Testis (tissue), 5 donors: ENCODE measurements at places on chromosomes 5 and 9.

DNA sequence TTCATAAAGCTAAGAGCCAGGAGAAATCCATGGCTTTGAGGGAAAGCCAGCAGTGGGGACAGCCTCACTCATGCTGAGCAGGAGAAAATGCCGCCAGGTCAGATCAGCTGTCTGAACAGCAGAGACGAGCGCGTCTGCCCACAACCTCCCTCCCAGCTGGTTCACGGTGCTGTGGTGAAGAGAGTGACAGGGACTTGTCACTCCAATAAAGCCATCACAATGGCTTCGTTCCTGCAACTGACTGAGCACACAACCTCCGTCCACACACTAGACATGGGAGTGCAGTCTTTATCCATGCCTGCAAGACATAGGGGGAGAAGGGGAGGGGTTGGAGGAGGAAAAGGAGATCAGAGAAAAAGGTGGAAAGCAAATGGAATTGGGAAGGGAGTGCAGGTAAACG lies 206.9 kb downstream of the GABBR2 start:
- DNase-seq, result no peak

GRCh38 chr9:13719446-13719845 lies 440.0 kb upstream of the MPDZ start:
- no peak for DNase-seq

GRCh38 chr9:9214066-9214465 lies 1398.7 kb downstream of the PTPRD start:
- DNase-seq, result no peak

DNA sequence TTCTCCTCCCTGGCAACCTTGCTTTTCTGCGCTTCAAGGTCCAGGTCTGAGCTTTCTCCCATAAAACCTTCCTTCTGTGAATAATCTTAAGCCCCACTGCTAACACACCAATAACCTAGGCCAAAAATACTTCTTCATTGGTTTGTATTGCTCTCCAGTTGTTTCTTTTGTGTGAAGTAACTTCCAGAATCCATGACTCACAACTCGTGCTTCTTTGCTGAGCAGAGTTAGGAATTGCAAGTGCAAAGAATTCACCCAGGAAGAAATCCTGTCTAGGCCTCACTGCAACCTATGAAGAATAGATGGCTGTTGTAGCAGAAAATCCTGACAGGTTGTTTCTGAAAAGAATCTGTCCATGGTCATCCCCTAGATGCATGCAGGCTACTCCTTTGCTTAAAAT lies 295.7 kb downstream of the MED10 start:
- DNase-seq, result no peak

- DNase-seq, result no peak
Measured at GRCh38 chr9:29793970-29794369, 2220.7 kb upstream of the C9orf72 start.

DNA sequence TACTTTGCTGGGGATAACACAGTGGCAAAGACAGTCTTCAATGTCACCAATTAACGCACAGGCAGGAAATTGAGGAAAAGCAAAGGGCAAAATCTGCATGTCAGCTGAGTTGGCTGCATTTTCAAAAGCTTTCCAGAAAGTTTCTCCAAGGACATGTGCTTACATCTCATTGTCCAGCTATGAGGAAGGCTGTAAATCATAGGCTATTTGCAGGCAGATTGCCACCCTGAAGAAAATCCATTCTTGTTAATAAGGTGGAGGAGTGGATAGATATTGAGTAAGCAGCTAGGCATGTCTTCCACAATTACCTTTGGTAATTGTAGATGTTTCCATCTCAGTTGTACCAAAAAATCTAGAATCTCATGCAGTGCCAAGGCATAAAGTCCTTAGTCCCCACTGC lies 278.0 kb upstream of the NUDT12 start:
- DNase-seq, result no peak

- no peak for DNase-seq
Measured at GRCh38 chr9:79562749-79563386, 8.9 kb upstream of the TLE4 start.

GRCh38 chr5:6069496-6070185 lies 308.7 kb downstream of the MED10 start:
- no peak for DNase-seq

GRCh38 chr5:151811593-151812321 lies 40.0 kb downstream of the G3BP1 start:
- no peak for DNase-seq

DNA sequence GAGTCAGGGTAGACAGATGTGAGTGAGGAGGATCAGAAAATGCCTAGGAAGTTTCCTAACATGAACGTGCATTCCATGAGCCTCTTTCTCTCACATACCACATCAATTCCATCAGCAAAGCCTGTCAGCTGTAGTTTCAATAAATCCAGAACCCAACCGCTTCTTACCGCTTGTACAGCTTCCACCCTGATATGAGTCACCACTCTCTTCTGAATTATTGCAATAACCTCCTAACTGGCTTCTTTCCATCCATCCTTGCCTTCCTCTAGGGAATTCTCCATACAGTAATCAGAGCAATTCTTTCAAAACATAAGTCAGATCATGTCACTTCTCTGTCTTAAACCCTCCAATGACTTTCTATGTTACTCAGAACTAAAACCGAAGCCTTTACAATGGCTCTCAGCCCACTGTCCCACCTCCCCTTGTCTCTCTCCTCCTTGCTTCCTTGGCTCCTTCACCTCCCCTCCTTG lies 8.1 kb upstream of the RAD23B start:
- no peak for DNase-seq

GRCh38 chr9:5841771-5842573 lies 9.1 kb upstream of the ERMP1 start:
- peak; percentile 70 for DNase-seq

- no peak for DNase-seq
Measured at GRCh38 chr9:33229359-33230114, 10.4 kb upstream of the SPINK4 start.

- DNase-seq, result no peak
Measured at GRCh38 chr5:81782811-81783210, 31.9 kb upstream of the SSBP2 start.

- DNase-seq, result no peak
Measured at GRCh38 chr9:122065923-122066629, 27.0 kb downstream of the TTLL11 start.

- no peak for DNase-seq
Measured at GRCh38 chr9:112069318-112070169, 105.6 kb downstream of the SUSD1 start.

DNA sequence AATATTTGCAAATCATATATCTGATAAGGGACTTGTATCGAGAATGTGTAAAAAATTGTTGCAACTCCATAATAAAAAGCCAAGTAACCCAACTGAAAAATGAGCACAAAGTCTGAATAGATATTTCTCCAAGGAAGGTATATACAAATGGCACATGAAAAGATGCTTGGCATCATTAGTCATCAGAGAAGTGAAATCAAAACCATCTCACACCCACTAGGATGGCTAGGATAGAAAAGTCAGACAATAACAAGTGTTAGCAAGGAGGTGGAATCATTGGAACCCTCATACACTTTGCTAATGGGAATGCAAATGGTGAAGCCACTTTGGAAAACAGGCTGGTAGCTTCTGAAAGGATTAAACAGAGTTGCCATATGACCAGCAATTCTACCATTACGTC lies 182.7 kb downstream of the ERCC6L2 start:
- DNase-seq, result no peak

- peak; percentile 31 for DNase-seq
Measured at GRCh38 chr9:19946441-19947109, 157.7 kb upstream of the SLC24A2 start.

DNA sequence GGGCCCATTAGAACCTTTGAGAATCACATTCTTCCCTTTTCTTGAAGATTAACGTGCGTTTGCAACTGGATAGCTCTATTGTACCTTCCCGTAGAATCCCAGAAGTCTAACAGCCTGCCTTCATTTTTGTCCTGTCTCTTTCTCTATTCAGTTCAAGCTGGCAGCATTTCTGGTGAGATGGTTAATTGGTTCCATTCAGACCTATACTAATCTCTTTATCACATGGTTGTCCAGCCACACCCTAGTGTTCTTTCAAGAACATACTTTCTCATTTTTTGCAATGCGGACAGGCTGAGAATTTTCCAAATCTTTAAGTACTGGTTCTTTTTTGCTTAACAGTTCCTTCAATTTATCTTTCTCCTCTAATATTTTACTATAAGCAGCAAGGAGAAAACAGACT lies 26.0 kb downstream of the NUTM2F start:
- DNase-seq, result no peak

DNA sequence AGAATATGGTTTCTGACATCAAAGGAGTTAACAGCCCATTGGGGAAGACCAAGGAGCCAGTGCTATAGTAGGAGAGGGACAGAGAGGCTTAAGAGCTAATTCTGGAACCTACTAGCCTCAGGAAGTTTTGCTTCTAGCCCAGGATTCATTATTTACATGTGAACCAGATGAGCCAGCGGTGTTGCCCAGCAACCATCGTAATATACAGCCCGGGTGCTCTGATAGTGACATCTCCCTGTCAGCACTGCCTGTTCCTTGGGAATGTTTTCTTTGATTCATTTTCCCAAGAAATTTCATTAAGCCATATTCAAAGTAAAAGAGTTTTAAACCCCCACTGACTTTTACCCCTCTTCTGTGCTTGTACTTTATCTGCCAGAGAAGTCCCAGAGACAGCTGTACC lies 217.4 kb upstream of the ADAMTSL1 start:
- no peak for DNase-seq

DNA sequence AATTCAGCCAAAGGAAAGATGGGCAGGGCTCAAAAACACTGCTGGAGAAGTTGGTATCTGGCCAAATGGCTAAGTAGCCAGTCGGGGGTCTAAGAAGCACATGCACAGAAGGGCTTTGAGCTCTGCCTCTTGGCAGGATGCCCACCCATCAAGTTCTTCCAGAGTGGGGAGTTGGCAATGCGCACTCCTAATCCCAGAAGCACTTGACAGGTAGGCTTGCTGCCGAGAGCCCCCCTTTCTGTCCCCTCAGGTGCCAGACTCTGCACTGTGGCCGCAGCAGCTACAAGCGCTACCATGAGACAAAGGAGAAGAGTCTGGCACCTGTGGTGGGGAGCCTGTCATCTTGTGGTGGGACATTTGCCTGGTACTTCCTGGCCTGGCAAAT lies 252.9 kb upstream of the SLC24A2 start:
- DNase-seq, result no peak

- no peak for DNase-seq
Measured at GRCh38 chr5:56460195-56460546, 227.0 kb upstream of the ANKRD55 start.

GRCh38 chr5:1445313-1445688 lies at the start of gene SLC6A3:
SLC6A3 (minus strand) TSS chr5:1445440; CDS start chr5:1443197, 2,243 bp downstream.
- peak; percentile 46 for DNase-seq

GRCh38 chr9:126952205-126952977 lies 37.8 kb downstream of the RALGPS1 start:
- DNase-seq, result no peak

DNA sequence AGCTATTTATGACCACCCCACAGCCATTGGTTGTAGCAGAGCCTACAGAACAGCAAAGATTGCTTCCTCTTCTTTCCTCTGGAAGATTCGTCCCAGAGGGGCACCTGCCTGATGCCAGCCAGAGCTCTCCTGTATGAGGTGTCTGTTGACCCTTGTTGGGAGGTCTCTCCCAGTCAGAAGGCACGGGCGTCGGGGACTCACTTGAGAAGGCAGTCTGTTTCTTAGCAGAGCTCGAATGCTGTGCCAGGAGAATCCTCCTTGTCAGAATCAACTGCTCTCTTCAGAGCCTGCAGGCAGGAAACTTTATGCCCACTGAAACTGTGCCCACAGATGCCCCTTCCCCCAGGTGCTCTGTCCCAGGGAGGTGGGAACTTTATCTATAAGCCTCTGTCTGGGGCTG lies 479.5 kb upstream of the IZUMO3 start:
- no peak for DNase-seq

DNA sequence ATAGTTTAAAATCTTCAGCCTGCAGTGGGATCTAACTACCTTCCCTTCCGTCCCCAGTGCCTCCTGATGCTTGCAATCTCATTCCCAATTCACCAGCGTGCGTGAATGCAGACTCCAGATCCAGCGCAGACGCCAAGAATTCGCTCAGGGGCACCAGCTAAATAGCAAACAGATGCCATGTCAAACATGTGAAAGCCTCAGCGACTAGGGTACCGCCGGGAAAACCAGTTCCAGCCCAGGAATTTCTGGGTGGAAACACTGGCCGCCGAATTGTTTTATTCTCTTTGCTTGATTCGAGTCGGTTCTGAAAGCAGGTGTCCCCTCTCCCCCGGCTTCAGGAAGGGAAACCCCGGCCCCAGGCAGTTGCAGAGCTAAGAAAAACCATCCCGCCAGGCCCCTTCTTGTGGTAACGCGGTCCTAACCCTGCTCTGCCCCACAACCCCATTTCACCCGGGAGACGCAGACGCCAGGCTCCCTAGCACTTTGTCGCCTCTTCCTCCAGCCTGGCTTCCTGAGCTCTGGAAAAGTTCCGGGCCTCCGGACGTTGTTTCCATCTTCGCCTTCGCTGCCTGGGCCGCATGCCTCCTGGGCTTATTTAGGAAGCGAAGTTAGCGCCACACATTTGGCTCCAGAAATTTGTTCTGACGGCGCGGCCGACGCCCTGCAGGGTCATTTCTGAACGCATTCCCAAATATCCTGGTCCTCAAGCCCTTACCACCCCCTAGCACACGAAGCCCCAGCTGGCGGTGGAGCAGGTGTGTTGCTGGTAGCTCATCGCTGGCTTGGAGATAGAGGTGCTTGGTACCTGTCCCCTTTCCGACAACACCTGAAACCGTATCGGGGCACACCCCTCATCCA lies 665 bp upstream of the LVRN start:
- no peak for DNase-seq

GRCh38 chr9:93654351-93654961 lies 78.1 kb downstream of the PHF2 start:
- no peak for DNase-seq

- DNase-seq, result no peak
Measured at GRCh38 chr5:124738681-124739633, 7.5 kb downstream of the ZNF608 start.

- DNase-seq, result no peak
Measured at GRCh38 chr9:121283080-121283398, 15.1 kb downstream of the GSN start.

- DNase-seq, result no peak
Measured at GRCh38 chr9:20838218-20838617, 154.2 kb downstream of the FOCAD start.

GRCh38 chr5:42387563-42387962 lies 35.7 kb upstream of the GHR start:
- DNase-seq, result no peak
